Mucosa of gallbladder (tissue), 1 donor: ENCODE measurements at places on chromosomes 13 and 19. TPM values are rescaled to one million over a fixed set of nuclear protein-coding genes. Genes with fewer than 3 reads are reported as not detected.

DNA sequence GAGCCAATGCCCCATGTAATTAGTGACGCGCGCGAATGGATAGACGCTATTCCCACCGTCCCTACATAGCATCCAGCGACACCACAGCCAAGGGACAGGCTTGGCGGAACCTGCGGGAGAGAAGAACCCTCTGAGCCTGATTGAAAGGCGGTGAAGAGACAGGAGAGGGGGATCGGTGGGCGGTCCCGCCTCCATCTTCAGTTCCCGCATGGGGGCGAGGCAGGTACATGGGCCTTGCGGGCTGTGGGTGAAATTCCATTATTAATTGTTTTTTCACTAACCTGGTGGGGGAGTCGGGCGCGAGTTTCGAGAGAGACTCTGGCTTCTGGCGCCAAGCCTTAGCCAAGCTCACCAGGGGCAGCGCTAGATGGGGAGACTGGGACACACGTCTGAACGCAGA, 8.4 kb upstream of the TEX101 start:
- DNase-seq, result no peak

ATP1A3 gene
- 0.60 TPM for total RNA-seq

DNA sequence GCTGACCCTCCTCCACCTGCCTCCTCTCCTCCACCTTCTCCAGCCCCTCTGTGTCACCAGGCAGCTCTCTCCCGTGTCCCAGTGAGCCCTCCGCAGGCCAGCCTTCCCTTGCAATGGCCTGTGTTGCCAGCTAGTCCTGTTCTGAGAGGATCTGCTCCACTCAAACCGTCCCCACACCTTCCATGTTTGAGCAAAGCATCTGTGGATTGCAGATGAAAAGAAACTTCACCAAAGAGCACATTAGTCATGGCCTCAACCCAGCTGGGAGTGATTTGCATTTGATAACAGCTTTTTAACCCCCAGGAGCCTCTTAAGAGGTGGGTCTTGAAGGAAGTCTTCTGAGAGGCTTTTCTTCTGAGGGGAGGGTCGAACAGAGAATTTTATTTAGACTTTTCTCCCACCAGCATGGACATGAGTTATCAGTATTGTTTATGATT, 72.8 kb downstream of the COL4A2 start:
- DNase-seq, result no peak

DNA sequence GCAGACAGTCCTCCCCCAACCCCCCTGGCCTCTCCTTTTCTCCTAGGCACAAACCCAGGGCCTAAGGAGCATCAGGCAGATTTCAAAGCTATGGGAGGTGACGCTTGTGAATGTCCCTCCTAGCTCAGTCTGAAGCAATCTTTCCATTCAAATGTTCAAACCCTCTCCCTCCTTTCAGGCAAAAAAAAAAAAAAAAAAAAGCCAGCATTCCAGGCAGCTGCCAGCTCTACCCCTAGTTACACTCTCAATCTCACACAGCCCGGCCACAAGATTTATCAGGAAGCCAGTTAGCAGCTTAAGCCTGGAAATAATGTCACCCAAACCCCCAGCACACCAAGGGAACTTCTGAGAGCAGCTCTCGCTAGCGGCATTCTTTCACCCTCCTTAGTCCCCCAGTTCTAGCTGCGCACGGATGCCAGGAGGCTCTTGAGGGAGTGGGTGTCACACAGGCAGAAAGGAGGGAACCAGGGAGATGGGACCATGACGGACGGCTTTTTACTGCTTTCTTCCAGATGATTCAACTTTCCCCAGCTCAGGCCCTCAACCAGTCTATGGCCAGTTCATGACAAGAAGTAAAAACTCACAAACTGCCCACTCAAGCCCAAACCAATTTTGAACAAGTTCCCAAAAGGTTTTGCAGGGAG, 6.3 kb downstream of the SH3GL1 start:
- DNase-seq, result no peak

- no peak for DNase-seq
These were observed 9.6 kb upstream of the OLFM4 start for GRCh38 chr13:53018690-53019647.

DNA sequence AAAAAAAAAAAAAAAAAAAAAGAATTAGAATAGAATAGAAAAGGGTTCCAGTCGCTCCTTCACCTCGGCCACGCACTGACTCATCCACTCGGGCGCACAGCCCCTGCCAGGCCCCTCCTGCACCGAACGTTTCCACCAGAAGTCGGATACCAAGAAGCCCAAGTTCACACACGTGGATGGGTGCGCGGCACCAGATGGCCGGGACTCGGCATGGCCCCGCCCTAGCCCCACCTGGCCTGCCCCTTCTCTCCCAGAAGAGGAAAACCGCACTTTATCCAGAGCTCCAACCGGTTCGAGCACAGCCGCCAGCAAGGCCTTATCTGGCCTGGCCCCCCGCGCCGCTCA, 5.9 kb downstream of the PRR36 start:
- no peak for DNase-seq

DNA sequence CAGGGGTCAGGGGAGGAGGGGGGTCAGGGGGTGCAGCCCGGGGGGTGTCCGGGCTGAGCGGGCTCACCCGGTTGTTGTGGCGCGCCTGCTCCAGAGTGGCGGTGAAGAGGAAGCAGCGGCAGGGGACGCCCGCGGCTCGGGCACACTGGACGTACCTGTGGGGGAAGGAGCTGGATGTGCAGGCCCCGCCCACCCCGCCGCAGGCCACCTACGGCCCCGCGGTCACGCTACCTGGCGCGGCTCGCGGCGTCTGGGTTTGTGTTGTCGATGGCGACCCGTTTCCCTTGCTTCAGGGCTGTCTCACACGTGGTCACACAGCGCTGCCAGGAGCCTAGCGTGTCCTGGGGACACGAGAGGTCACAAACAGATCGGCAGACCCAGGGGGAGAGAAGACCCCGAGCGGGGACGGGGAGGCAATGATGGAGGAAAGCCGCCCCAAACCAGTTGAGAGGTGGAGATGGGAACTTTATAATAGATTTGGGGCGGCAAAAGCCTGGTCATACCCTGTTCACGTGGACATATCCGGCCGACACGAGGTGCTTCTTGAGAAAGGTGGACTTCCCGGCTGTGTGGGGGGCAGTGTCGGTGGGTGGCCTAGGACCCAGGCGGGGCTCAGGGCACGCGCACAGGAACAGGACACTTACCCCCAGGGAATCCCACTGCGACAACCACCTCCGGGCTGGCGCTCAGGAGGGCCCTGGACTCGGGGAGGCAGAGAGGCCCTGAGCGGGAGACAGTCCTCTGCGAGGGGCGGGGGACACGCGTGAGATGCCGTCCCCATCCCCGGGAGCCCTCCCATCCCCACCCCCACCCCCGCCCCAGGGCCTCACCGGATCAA, 5.6 kb downstream of the PNKP start:
- no peak for DNase-seq
